ENCODE measurements at places on chromosomes 5 and 9.

GRCh38 chr5:28253431-28253830 is 1215.0 kb upstream of the CDH9 start:
- DNase-seq: no peak

DNA sequence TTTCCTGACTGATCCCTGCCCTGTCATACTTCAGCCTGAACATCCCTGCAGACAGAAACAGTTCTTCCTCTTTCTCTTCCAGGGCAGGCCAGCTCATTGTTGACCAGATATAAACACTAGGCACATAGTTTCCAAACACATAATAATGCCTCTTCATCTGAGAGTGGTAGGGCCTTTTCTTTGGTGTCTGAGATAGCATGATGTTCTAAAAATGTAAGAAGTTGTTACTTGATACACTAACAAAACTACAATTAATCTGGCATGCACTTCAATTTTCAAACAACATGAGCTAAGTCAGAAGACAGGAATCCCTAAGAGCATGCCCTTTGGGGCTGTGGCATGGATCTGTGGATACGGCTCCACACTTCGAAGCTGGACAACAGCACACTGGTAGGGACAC is 246.6 kb downstream of the SPOCK1 start:
- DNase-seq: no peak

- DNase-seq: no peak
Measured at GRCh38 chr9:100375658-100376057, 22.9 kb upstream of the TEX10 start.

DNA sequence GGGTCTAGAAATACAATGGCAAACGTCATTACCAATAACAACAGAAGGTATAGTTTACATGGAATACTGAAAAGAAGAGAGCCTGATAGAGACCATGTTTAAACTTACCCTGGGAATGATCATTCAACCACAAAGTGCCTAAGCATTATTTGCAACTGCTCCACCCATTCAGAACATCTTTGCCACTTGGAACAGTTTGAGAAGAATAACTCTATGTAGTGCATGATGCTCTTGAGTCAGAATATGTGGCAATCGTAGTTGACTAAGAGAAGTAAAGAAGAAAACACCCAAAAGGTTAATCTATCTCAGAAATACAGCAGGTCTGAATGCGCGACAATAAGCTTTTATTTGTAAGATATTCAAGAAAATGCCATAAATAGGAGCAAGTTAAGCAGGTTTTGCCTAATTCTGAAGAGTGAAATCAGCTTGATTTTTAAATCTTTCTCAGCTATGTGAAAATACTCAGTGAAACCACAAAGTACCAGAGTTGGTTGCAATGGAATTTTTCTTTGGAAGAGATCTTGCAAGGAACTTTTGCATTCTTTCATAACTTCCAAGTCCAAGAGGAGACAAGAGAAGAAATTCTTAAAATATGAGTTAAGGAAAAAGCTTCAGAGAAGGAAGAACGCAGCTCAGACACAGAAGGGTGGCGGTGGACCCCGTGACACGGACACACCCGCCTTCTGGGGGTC is 64.3 kb downstream of the HABP4 start:
- no peak for DNase-seq

All from NT2/D1 (cell line).